ENCODE measurements at places on chromosomes 3 and 15. TPM values are rescaled to one million over a fixed set of nuclear protein-coding genes. Genes with fewer than 3 reads are reported as not detected.
A peak's percentile ranks its signal among the peaks of the same experiment; 100 is the strongest.

DNA sequence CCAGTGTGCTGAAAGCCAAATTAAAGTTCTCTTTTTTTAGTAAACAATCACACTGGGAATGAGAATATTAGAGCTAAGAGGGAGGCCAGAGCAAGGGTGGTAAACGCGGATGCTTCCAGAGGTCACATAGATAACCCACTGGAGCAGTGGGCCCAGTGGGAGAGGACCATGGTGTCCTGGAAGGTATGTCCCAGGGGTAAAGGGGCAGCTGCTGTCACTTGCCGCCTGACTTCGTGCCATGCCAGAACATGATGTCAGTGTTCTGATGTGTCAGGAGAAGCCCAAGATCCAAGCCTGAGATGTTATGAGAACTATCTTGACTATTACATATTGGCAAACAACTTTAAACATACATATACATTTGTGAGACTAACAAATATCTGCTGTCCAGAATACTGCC, 211.9 kb upstream of the IL12A start:
- no peak for DNase-seq

DNA sequence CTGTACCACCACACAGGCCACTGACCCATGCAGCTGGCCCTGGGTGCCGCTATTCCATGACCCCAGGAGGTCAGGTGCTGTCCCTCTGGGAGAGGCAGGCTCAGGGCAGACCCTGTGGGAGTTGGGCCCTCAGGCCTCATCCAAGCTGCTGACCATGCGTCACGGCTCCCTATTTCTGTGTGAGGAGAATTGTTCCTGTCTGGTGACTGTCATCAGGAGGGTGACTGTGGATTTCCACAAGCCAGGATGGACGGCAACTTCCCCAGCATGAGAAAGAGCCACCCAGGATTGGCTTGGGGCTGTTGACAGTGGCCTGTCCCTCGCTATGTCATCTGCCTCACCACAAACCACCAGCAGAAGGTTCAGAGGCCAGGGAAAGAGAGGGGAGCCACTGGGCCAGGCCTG, 41.4 kb downstream of the ZDHHC19 start:
- DNase-seq, result no peak

- no peak for DNase-seq
Measured at GRCh38 chr3:124924741-124925140, 9.8 kb downstream of the MUC13 start.

DNA sequence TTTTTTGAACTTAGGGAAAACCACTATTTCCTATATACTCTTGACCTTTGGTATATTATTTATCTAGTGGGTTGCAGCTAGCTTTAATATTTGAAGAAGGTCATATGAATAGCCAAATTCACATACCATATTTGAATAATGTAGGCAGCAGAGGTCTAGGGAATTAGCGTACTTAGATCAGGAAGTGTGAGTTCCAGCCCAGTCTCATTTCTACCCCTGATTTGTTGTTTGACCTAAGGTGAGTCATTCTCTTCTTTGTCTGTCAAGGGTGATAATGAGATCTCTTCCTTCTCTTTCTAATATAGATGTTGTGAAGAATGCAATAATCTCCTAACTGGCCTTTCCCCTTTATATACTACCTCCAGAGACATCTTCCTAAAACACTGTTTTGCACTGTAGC, 36.6 kb upstream of the ZPLD1 start:
- DNase-seq, result no peak

GRCh38 chr3:17144665-17144993, 259.9 kb downstream of the PLCL2 start:
- no peak for DNase-seq

GRCh38 chr15:68232449-68232848, 2.9 kb upstream of the CLN6 start:
- no peak for DNase-seq

GRCh38 chr3:132237652-132238032, 79.6 kb upstream of the ACP3 start:
- DNase-seq, result no peak

GRCh38 chr3:168865022-168865551, 769.4 kb upstream of the GOLIM4 start:
- DNase-seq, result peak; percentile 65

GRCh38 chr3:5262507-5262906, 75.0 kb downstream of the EDEM1 start:
- no peak for DNase-seq

- DNase-seq, result no peak
Measured at GRCh38 chr15:72206677-72207000, 9.1 kb upstream of the GRAMD2A start.

GRCh38 chr3:18223974-18224373, 201.2 kb downstream of the SATB1 start:
- DNase-seq, result no peak

DNA sequence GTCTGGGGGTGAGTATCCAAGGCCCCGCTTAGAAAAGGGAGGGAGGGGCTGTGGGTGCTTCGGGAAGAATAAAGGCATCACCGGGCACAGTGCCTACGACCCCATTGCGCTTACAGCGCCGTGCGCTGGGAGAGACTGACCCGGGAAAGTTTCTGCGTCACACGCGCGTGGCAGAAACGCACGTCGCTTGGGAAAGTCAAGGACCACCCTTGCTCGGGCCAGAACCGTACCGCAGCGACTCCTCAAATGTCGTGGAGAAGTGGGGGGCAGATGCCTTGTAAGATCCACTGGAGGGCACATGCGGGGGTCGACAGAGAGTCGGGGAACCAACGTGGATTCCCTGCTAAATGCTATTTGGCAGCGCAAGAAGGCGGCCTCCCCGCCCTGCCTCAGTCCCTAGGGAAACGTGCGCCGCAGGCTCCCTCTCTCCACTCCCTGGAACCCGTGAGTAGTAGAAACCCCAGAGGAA, 2.4 kb downstream of the ADAMTS9 start:
- peak; percentile 80 for DNase-seq

DNA sequence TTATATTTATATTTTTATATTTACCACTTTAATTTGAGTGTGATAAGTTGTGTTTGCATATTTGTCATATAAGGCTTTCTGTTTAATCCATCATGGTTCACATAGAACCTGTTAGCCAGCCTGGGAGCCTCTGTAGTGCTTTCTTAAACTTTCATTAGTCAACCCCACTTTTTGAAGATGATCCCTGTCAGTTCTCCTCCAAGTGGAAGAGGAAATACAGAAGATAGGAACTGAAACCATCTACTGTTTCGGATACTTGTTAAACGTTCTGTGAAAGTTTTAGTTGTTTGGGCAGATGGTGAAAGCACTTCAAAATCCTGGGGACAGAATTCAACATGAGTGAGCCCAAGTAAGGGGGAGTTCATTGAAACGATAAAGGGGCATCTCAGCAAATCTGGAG, 4.6 kb upstream of the SAMMSON start:
- DNase-seq, result no peak

- no peak for DNase-seq
Measured at GRCh38 chr3:1532935-1533606, 440.2 kb downstream of the CNTN6 start.

GRCh38 chr15:62503451-62503850, 338.4 kb upstream of the C2CD4B start:
- no peak for DNase-seq

- DNase-seq, result no peak
Measured at GRCh38 chr3:168585544-168585943, 489.8 kb upstream of the GOLIM4 start.

DNA sequence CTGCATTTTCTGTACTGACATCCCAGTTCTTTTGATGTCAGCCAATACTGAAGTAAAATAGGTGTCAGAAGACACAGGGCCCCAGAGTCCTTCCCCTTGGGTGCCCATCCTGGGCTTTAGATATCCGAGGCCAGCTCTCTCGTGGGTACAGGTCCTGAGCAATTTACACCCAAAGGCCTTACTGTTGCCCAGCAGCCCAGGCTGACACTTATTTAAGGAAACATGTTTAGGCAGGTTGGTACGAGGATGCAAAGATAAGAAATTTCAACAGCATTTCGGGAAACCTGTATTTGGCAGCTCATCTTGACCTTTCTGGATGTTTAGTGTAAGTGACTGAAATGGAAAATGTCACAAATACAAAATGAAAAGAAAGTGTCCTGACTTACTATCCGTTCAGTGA, 130.0 kb upstream of the IL12A start:
- no peak for DNase-seq

DNA sequence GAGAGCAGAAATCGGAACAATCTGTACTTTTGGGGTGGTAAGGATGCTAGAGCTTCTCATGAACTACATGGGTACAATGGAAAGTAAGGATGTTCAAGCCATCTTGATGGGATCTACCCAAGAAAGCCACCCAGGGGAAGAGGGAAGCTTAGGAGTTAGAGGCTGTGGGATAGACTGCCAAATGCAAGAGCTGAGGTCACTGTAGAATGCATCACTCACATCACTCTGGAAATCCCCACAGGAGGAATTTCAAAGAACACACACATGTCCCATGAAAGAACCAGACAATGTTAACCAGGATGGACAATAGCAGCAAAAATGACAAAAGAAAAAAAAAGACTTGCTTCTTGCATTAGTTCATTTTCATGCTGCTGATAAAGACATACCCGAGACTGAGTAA, 32.8 kb upstream of the UBE2E2 start:
- DNase-seq, result no peak

- DNase-seq, result no peak
Measured at GRCh38 chr3:126107203-126107939, 23.4 kb upstream of the SLC41A3 start.

DNA sequence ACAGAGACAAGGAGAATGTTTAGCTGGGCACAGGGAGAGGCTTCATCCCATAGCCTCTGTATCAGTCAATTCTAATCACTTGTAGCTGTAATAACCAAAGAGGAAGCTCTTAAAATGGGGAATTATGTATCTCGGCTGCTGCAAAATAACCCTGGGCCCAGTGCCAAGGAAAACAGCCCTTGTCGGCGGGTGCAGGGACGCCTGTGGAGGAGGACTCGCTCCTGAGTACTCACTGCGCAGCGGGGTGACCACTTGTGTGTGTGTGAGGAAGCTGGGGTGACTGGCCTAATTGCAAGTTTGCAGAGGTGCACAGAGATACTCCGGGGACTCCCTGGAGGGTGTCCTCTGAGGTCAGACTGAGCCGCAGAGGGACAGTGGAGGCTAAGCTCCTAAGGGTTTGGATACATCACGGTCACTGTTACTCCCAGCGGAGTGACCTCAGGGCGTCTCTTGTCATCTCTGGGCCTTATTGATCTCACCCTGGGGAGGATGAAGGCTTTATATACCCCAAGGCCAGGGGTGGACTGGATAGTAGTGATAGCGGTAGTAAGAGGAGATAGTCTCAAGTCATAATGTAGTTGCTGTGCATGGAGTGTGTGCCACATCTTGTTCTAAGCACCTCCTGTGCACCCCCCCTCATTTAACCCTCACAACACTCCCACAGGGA, 37.2 kb downstream of the SLC6A6 start:
- peak; percentile 83 for DNase-seq

- DNase-seq, result no peak
Measured at GRCh38 chr15:96362755-96363651, 32.5 kb downstream of the NR2F2 start.

ZBBX gene
- 51.3 TPM for total RNA-seq

ANKRD34C gene
- total RNA-seq, result not detected

STAB1 gene
- 53.1 TPM for total RNA-seq

CCR8 gene
- not detected for total RNA-seq

SRGAP3 gene
- total RNA-seq, result 13.1 TPM

COL6A6 gene
- 4.8 TPM for total RNA-seq

UNC13C gene
- total RNA-seq, result 0.12 TPM

MYO5C gene
- 64.5 TPM for total RNA-seq
